ENCODE measurements at places on chromosomes 7 and 10.

GRCh38 chr7:44056681-44057080 lies 8.7 kb downstream of the PGAM2 start:
- DNase-seq: no peak

- no peak for DNase-seq
These were observed 27.5 kb downstream of the DPCD start for GRCh38 chr10:101615525-101616116.

GRCh38 chr7:92699560-92699959 lies 109.4 kb upstream of the FAM133B start:
- no peak for DNase-seq

DNA sequence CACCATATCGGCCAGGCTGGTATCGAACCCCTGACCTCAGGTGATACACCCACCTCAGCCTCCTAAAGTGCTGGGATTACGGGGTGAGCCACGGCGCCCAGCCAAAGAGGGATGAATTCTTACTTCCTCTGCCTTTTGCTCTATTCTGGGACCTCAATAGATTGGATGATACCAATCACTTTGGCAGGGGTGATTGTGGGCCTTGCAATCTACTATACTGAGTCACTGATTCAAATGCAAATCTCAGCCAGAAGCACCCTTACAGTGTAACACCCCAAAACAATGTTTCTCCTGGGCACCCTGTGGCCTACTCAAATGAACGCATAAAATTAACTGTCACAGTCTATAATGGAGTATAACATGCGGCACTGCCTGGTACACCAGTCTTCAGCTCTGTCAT lies 596.7 kb upstream of the LRRTM3 start:
- DNase-seq: no peak

GRCh38 chr10:70523057-70523456 lies 44.5 kb downstream of the PALD1 start:
- DNase-seq: no peak

- no peak for DNase-seq
These were observed 9.3 kb downstream of the OSBPL3 start for GRCh38 chr7:24970676-24971075.

All from frontal cortex (tissue), 4 donors.